ENCODE measurements at places on chromosomes 4 and X.

GRCh38 chr4:140049849-140050637 is 103.9 kb downstream of the MAML3 start:
- no peak for DNase-seq

DNA sequence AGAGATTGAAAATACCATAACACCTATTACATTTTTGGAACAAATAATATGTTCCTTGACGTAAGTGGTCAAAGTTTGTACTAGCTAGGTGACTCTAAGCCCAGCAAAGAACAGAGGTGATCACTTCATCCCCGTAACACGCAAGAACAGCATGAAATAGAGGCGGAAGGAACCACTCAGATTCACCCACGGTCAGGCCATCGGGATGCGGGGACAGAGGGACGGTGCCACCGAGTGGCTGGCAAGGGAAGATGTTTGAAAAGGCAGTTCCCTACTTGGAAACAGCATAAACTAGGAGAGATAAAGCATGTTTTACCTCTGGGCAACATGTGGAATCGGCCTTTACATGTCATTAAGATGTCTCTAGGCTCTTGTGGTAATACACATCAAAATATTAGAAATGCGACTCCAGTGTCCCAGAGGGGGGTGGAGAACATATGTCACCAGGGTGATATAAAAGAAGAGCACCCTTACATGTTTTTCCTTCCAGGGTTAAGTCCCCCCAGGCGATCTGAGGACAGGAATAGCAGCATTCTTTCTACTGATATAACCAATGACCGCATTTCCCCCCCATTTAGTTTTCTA is 84.0 kb downstream of the PHKA2 start:
- no peak for DNase-seq

DNA sequence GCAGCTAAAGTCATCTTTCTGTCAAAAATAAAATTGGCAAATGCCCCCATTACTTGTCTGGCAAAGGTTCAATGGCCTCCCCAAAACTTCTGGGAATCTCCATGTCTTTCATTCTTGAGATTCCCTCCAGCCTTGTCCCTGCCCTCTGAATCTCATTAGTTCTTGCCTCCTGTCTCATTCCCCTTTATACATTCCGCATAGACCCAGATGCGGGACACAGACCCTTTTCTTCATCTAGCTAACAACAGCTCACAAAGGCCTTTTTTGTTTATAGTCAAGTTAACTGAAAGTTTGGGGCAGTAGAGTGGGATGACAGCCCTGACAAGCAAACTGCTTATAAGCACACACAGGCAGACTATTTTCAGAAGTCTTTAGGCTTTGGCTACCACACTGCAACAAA is 306.1 kb upstream of the FAM241A start:
- DNase-seq, result no peak

GRCh38 chr4:169132561-169133305 is 122.7 kb upstream of the CBR4 start:
- DNase-seq, result no peak

- DNase-seq, result no peak
Observed at GRCh38 chr4:66585767-66586166, 915.5 kb upstream of the EPHA5 start.

GRCh38 chr4:33160126-33160525 is 2440.0 kb downstream of the PCDH7 start:
- no peak for DNase-seq

DNA sequence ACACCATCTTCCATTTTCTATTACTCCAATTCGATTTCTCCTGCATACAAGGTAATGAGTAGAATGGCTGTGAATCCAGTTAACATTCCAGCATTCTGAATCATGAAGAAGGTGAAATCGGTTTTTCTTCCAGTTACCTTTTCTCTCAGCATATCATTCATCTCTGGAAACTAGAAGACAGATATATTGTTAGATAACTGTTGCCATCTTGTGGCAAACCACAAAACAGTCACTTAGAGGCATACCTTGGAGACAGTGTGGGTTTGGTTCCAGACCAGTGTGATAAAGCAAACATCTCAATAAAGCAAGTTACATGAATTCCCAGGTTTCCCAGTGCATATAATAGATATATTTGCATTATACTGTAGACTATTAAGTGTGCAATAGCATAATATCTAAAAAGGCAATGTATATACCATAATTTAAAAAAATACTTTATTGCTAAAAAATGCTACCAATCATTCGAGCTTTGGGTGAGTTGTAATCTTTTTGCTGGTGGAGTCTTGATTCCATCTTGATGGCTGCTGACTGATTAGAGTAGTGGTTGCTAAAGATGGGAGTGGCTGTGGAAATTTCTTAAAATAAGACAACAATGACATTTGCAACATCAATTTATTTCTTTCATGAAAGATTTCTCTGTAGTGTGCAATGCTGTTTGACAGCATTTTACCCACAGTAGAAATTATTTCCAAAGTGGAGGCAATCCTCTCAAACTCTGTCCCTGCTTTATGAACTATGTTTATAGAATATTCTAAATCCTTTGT is 82.1 kb downstream of the SLC39A8 start:
- DNase-seq, result no peak

DNA sequence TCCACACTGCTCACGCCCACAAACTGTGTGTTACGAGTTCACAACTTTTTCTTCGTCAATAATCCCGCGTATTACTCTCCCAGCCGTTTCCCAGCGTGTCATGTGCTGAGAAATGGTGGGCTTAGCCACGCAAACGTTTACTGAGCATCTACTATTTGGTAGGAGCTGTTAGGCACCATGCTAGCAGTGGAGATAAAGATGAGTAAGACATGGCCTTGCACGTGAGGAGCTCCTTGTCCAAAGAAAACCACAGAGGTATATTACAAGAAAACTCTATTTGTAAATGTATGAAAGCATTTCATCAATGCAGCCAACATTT is 821 bp upstream of the TMEM128 start:
- DNase-seq, result no peak

- DNase-seq, result no peak
Observed at GRCh38 chr4:1410491-1411325, 4.5 kb upstream of the NKX1-1 start.

GRCh38 chr4:46954643-46955042 is 38.7 kb downstream of the GABRA4 start:
- DNase-seq, result no peak

GRCh38 chr4:149322203-149322602 is 493.4 kb downstream of the IQCM start:
- no peak for DNase-seq

DNA sequence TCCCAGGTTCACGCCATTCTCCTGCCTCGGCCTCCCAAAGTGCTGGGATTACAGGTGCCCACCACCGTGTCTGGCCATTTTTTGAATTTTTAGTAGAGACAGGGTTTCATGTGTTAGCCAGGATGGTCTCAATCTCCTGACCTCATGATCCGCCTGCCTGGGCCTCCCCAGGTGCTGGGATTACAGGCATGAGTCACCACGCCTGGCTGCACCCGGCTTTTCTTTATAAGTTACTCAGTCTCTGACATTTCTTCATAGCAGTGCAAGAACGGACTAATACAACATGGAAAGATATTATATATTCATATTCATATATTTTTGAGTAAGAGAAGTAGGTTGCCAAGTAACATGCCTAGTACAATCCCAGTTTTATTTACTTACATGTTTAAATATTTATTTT is 22.9 kb downstream of the SHROOM3 start:
- DNase-seq, result no peak

DNA sequence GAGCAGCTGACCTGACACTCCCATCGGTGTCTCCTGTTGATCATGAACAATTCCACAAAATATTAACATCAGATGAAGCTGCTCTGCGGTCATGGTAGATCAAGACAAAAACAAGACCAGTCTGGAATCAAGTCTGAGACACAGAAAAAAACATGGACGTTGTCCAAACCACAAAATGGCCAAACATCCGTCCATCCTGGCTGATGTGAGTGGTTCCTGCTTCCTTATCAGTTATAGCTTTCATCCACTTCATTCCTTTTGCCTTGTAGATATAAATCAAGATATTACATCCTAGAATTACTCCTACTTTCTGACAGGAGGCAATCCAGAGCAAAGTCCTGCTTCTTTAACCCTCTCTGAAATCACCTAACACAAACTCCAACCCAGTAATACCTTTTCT is 28.8 kb upstream of the PCSK1N start:
- no peak for DNase-seq

- DNase-seq, result no peak
Observed at GRCh38 chr4:38013461-38014366, 53.5 kb downstream of the PTTG2 start.

GRCh38 chr4:75708218-75708691 is 16.1 kb upstream of the USO1 start:
- no peak for DNase-seq

- DNase-seq, result no peak
Observed at GRCh38 chr4:164866817-164867490, 10.0 kb upstream of the APELA start.

GRCh38 chrX:68568136-68568535 is 69.3 kb downstream of the YIPF6 start:
- DNase-seq, result no peak

- no peak for DNase-seq
Observed at GRCh38 chr4:79682161-79682560, 274.1 kb upstream of the GK2 start.

GRCh38 chrX:53356186-53356585 is 66.3 kb downstream of the SMC1A start:
- DNase-seq, result no peak

GRCh38 chr4:165553221-165553810 is 174.5 kb downstream of the CPE start:
- DNase-seq, result no peak

DNA sequence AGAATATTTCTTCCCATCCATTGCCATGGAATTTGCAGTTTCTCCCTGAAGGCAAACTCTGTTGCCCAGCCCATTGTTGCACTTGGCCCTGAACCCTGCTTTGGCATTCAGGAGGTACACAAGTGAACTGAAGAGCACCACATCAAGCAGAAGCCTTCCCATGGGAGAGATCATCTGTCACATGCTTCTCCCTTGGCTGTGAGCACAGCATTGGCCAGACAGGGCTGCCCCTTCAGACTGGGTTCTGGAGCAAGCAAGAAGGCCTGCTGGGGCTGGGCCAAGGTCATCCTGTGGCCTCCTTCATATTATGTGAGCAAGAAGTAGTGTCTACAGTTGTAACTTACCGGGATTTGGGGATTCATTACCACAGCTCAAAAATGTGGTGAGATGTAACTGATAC is 22.7 kb downstream of the SCML1 start:
- no peak for DNase-seq
